Occipital lobe (tissue), 3 donors: ENCODE measurements at places on chromosomes 11 and 22.

GRCh38 chr11:5553343-5553742 is 5.0 kb upstream of the OR52H1 start:
- DNase-seq: no peak

DNA sequence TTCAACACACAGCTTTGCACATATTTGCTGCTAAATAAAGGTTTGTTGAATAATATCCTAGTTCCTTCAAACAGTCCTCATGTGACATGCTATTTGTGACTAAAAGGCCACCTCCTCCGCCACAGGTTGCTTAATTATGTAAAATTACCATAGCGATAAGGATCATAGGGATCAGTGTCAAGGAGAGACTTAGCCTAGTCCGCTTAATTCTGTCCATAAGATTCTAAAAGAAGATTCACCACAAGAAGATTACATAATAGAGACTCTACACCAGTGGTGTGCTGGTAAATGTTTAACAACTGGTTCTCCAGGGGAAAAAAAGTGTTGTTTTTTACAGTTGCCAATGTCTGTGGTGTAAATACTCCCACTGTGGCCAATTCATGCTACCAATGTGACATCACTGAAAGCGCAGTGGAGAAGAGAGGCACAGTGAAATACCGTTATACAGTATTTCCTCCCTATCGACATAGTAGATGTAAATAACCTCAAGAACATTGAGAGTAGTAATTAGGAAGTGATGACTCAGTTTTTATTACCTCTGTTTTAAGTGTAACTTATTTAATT is 4.2 kb upstream of the CHRDL2 start:
- DNase-seq: no peak

- DNase-seq: no peak
Measured at GRCh38 chr22:47591016-47591415, 828.6 kb downstream of the TBC1D22A start.

DNA sequence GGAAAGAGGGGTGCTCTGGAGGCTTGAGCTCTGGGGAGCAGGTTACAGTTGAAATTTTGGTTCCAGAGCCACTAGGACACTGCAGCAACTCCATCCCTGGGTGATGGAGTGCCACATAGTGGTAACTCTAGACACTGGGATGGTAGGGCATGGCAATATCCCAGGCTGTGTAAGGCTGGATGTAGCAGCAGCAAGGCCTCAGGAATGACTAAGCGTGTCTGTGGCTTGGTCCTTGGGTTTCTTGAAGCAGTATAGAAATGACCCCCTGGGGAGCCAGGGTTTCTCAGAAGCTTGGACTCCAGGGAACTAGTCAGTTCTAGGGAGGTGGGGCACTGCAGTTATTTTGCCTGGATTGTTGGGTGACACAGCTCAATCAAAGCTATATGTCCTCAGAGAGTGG is 8.1 kb downstream of the MS4A4A start:
- DNase-seq: no peak

GRCh38 chr22:49998718-49999062 is 13.9 kb downstream of the IL17REL start:
- no peak for DNase-seq

DNA sequence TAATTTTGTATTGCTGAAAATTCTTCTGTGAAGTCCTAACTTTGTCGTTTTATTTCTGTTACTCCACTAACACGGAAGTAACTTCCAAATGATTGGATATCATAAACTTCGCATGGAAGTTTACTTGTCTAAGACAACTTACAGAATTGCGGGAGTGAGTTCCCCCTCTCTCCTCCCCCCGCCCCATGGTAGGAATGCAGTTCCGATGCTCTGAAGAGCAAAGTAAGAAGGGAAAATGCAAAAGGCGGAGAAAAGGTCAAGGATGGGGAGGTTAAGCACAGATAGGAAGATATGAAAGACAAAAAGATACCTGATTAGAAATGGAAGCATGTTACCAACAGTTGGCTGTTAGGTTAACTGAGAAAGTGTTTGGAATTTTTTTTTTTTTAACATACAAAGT is 1.3 kb downstream of the EIF3M start:
- DNase-seq: no peak

GRCh38 chr11:10927538-10927937 is 69.7 kb upstream of the ZBED5 start:
- no peak for DNase-seq

DNA sequence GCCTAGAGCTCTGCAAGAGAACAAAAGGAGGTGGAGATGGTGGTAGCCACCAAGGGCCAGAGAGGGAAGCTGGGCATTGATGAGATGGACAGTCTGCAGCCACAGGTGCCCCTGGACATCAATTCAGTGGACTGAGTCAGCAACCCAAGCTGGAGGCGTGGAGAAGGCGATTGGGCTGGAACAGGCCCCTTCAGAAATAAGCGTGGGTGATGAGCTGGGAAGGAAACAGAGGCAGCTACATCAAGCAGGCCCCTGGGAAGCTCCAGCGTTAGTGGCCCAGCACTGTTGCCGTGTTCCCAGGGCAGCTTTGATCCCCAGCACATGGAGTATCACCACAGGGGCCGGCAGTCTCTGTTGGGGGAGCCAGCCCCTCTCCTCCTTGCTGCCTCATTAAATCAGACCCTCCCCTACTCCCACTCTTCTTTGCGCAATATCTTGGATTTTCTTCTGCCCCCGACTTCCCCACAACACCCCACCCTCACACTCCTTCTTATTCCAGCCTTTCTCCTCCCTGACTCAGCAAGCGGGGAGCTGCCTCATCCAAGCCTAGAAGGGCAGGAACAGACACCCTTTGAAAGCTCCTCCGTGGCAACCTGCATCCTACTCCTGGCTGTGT is 31.7 kb upstream of the OAF start:
- no peak for DNase-seq

GRCh38 chr11:120932305-120932915 is 91.5 kb upstream of the TBCEL start:
- no peak for DNase-seq

DNA sequence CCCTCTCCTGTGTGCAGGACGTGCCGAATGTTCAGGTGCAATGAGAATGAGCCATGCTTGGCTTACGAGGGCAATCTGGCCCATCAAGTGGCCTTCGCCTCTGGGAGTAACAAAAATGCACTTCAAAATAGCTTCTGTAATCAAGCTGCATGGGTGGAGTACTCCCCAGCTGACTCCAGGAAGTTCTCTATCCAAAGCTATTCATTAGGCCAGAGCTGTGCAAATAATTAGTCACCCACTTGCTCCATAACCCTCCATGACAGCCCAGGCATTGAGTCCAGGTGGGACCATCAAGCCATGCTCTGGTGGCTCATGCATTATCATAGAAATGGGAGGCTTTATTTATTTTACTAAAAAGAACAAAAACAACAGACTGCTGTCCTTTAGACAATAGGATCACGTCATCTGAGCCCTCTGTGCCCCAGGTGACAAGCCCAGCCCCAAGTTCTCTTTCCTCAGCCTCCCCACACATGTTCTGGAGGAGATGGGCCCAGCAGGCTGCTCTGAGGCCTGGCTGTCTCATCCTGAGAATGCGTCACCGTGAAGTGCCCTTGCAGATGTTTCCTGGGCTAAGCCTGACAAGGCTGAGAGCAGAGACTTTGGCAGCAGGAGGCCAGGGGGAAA is 244.7 kb downstream of the ETS1 start:
- no peak for DNase-seq

GRCh38 chr11:76560219-76560618 is 110.3 kb downstream of the LRRC32 start:
- no peak for DNase-seq

GRCh38 chr11:113262594-113262993 is 51.8 kb upstream of the TTC12 start:
- DNase-seq: no peak

- no peak for DNase-seq
Measured at GRCh38 chr11:68411501-68411991, 49.0 kb upstream of the PPP6R3 start.

- DNase-seq: no peak
Measured at GRCh38 chr22:42208362-42208761, 62.1 kb downstream of the TCF20 start.

DNA sequence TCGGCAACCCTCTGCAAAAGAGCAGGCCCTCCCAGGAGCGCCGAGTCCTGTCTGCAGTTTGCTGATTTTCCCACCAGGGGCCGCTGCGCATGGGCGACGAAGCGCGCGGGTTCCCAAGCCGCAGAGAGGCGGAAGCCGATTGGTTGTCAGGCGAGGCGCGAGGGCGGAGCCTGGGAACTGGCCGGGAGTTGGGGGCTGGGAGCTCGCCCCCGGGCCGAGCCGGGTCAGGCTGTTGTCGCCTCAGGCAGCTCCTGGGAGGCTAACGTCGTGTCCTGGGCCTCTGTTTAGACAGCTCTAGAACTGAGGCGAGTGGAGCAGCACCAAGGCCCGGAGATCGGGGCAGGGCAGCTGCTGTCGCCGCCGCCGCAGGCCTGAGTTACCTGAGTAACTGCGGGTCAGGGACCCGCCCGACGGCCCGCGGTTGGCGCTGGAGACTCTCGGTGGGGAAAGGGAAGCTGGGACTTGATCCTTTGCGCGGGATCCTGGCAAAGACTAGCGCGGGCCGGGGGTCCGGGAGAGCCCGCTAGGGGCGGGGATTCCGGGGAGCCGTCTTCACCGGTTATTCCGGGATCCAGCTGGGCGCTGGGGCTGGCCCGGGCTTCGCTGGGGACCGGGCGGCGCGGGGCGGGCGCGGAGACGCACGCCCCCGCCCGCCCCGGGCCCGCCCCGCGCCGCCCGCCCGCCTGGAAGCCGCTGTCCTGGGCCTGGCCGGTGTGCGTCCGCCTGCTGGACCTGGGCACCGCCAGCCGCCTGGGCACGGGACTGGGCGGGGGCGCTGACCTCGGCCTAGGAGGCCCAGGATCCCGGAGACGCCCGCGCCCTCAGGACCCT is at the start of gene STIM1:
Gene STIM1, plus strand, starts transcription at position 688 of the 831 bp plus-strand sequence. CDS start 607 bp downstream, outside the sequence.
- peak; percentile 92 for DNase-seq

DNA sequence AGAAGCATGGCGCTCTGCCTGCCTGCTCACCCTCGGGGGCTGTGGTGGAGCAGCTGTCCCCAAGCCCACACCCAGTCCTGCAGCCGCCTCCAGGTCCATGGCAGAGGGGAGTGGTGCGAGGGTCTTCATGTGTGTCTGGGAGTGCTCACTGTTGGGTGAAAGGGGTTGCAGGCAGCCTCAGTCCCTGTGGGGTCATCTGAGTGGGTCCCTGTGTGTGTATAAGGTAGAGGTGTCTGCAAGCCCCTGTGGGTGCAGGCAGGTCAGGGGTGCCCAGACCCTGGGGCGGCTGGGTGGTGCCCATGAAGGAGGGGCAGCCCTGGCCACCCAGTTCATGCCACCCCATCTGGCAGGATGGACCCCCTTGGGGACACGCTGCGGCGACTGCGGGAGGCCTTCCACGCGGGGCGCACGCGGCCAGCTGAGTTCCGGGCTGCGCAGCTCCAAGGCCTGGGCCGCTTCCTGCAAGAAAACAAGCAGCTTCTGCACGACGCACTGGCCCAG is 4.9 kb downstream of the ALDH3B1 start:
- no peak for DNase-seq

- DNase-seq: no peak
Measured at GRCh38 chr11:68643585-68643984, 40.8 kb upstream of the GAL start.

DNA sequence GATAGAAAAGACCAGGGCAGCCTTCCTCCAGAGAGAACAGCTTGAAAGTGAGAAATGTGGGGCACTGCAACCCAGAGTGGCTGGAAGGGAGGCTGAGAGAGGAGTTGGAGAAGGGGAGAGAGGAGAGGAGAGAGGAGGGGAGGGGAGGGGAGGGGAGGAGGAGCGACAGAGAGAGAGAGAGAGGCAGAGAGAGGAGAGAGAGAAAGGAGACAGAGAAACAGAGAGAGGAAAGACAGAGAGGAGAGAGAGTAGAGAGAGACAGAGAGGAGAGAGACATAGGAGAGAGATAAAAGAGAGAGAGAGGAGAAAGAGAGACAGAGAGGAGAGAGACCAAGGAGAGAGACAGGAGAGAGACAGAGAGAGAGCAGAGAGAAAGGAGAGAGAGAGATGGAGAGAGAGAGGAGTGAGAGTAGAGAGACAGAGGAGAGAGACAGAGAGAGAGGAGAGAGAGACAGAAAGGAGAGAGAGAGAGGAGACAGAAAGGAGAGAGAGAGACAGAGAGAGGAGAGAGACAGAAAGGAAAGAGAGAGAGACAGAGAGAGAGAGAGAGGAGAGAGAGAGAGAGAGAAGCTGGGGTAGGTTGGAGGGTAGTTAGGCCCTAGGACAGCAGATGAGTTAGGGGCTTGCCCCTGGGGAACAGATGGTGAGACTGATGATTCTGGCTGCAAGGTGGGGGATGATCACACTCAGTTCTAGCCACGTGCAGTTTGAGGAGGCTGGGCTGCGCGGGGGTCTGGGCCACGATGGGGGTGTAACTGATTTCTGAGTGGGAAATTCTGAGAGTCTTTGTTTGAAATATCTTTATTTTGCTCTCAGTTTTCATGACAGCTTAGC is 8.5 kb upstream of the SCYL1 start:
- no peak for DNase-seq

- DNase-seq: no peak
Measured at GRCh38 chr11:67649634-67650510, 658 bp downstream of the ACY3 start.

DNA sequence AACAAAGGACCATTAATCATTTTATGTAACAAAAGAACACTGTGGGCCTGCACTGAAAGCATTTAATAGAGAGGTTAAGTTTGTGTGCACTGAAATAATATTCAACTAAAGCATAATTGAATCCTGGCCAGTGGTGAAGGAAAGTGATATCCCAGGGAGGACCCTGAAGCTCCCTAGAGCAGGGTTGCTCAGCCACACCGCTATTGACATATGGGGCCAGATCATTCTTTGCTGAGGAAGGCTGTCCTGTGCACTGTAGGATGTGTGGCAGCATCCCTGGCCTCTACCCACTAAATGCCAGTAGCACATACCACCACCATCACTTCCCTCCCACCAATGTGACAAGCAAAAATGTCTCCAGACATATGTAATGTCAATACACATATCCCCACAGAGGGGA is 166.1 kb upstream of the MTNR1B start:
- DNase-seq: no peak

GRCh38 chr11:105273660-105274280 is 134.2 kb upstream of the CARD18 start:
- no peak for DNase-seq

GRCh38 chr22:30181459-30182349 is 64.9 kb downstream of the LIF start:
- no peak for DNase-seq

- DNase-seq: no peak
Measured at GRCh38 chr11:129251067-129251466, 58.9 kb upstream of the ARHGAP32 start.

DNA sequence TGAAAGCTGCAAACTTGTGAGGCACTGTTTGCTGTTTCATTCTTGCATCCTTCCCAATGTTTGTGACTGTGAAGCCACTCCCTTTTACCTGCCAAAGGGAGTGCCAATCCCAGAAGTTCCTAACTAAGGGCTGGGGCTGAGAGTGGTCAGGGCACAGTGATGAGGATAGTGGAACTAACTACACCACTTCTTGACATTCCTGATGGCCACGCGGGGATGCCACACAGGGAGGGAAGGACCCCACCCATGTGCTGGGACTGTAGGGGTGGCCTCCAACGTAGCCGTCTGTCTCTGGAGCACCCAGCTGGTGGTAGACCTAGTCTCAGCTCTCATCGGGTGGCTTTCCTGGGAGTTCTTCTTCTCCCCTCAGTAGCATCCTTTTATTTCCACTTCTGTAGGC is 335.5 kb downstream of the CADM1 start:
- no peak for DNase-seq
